Activated CD4-positive, alpha-beta memory T cell treated with anti-CD3 and anti-CD28 coated beads for 36 hours (primary cell): ENCODE measurements at places on chromosomes 11 and 22. TPM values are rescaled to one million over a fixed set of nuclear protein-coding genes. Genes with fewer than 3 reads are reported as not detected.

The NOL12 gene
- total RNA-seq: 33.3 TPM

The MRTFA gene
- 45.5 TPM for total RNA-seq

The FBLN1 gene
- not detected for total RNA-seq

GRCh38 chr22:36756746-36757655, 18.9 kb downstream of the IFT27 start:
- H3K4me1 ChIP-seq: no peaks in the 10 kb centered on the region
- H3K4me3 ChIP-seq: no peak overlapping the region
- no peaks in the 10 kb centered on the region for H3K36me3 ChIP-seq
- DNase-seq: no peak

- no peak for DNase-seq
- no peak overlapping the region for H3K4me3 ChIP-seq
- no peaks in the 10 kb centered on the region for H3K4me1 ChIP-seq
- no peaks in the 10 kb centered on the region for H3K27me3 ChIP-seq
- no peak overlapping the region for H3K27ac ChIP-seq
- H3K36me3 ChIP-seq: no peaks in the 10 kb centered on the region
Observed at GRCh38 chr22:27761665-27762064, 39.9 kb downstream of the MN1 start.

DNA sequence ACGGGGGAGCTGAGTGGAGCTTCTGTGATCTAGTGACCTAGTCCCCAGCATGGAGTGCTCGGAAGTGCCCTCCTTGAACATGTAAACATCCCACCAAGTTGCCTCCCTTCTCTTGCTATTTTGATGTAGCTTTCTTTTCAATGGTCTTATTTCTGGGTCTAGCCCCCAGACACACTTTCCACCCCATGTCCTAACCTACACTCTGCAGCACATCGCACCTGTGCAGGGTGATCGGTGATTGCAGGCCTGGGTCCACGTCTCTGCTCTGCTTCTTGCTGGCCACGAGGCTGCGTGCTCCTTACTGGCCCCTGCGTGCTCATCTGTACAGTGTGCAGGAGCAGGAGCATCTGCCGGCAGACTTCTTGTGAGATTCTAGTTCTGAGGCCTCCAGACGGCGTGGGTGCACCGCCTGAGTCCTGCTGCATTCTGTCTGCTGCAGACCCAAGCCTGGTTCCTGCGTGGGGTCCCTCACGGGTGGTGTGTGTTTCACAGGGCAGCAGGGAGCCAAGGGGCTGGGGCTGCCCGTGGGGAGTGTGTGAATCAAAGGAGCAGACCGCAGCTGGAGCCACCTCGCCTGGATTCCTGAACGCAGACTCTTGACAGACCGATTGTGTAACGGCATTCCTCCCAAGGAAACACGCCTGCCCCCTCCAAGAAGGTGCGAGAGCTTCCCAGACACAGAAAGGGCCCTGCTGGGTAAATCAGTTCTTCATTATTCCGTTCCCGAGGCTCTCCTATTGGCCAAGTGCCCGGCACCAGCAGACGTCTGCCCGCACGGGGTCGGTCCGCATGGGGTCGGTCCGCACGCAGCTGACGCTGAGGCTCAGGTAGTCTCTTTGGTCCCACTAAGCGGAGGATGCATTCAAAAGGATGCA, 44.4 kb upstream of the MYEOV start:
- no peak for DNase-seq
- no peaks in the 10 kb centered on the region for H3K36me3 ChIP-seq
- no peak overlapping the region for H3K4me3 ChIP-seq
- H3K27ac ChIP-seq: no peak overlapping the region

DNA sequence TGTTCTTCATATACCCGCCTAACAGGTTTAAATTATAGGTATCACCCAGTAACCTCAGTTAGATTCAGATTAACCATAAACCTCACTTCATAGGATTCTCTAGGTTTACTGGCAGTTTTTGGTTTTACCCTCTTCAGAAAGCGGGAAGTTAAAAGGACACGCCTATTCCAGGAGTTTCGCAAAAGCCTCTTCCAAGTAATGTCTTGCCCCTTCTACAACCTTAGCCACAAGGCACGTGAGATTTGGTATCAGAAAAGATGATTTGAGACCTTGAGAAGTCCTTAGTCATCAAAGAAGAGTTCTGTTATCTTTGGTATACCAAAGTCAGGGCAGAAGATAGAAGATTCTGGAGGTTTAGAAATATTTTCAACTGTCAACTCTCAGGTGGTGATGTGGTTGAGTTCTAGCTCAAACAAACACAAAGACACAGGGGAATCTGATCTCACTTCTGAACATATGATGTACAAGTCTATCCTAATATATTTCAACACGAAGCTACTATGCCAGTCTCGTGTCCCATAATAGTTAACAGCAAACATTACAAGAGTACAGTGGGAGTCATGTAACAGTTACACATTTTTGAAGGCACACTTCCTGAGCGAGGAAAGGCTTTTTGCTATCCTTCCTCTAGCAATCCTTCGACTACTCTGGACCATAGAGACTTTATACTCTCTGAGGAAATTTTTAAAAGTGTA, 103.5 kb downstream of the USP35 start:
- peaks cover 36% of the 10 kb centered on the region for H3K4me1 ChIP-seq
- peaks cover 12% of the 10 kb centered on the region for H3K36me3 ChIP-seq
- DNase-seq: peak; percentile 39
- peak overlapping the region; percentile 85 for H3K27ac ChIP-seq
- H3K27me3 ChIP-seq: no peaks in the 10 kb centered on the region
- no peak overlapping the region for H3K4me3 ChIP-seq

GRCh38 chr11:133038850-133039249, 493.5 kb downstream of the OPCML start:
- DNase-seq: no peak
- H3K4me1 ChIP-seq: no peaks in the 10 kb centered on the region
- H3K36me3 ChIP-seq: no peaks in the 10 kb centered on the region
- no peak overlapping the region for H3K27ac ChIP-seq
- no peak overlapping the region for H3K4me3 ChIP-seq
- H3K27me3 ChIP-seq: no peaks in the 10 kb centered on the region

GRCh38 chr11:23924226-23924625, 572.6 kb upstream of the LUZP2 start:
- no peak overlapping the region for H3K27ac ChIP-seq
- no peak overlapping the region for H3K4me3 ChIP-seq
- no peak for DNase-seq

DNA sequence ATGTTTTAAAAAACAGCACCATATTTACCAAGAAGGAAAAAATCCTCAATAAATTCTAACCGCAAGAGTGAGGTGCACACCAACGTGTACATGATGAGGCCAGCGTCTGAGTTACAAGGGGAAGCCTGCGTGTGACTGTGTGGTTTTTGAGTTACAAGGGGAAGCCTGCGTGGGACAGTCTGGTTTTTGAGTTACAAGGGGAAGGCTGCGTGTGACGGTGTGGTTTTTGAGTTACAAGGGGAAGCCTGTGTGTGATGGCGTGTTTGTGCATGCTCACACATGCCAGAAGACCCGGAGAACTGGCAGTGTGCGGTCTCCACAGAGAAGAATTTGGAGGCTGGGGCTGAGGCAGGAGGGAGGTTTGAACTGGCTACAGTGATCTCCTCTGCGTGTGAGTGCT, 1376.4 kb downstream of the TBC1D22A start:
- H3K36me3 ChIP-seq: no peaks in the 10 kb centered on the region
- H3K4me1 ChIP-seq: peaks cover 5% of the 10 kb centered on the region
- H3K27ac ChIP-seq: no peak overlapping the region
- H3K4me3 ChIP-seq: no peak overlapping the region

DNA sequence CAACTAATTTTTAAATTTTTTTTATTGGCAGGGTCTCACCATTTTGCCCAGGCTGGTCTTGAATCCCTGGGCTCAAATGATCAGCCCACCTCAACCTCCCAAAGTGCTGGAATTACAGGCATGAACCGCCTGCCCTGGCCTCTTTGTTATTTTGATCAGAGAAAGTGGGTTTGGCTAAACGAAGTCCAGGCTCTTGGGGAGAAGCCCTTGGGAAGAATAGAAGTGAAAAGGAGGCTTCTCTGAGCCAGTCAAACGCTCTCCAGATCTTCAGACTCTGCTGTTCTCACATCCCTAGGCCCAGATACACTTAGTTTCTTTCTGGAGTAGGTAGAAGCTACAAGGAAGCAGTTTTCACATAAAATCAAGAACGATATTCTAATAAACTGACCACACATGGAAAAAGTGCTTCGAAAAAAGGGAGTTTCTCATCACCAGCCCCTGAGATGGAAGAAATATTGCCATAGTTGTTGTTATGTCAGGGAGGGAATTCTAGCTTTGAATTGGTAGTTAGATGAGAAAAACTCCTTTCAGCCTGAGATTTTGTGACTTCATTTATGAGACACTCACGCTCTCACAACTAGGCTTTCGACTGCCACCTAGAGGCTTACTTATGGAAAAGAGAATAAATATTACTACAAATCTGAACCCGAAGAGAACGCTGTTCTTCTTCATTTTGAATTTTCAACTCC, 41.7 kb upstream of the AQP11 start:
- no peak overlapping the region for H3K27ac ChIP-seq
- no peaks in the 10 kb centered on the region for H3K36me3 ChIP-seq
- no peaks in the 10 kb centered on the region for H3K27me3 ChIP-seq
- H3K4me1 ChIP-seq: peaks cover 2% of the 10 kb centered on the region
- peak; percentile 21 for DNase-seq
- no peak overlapping the region for H3K4me3 ChIP-seq
